ENCODE measurements at places on chromosomes 5 and 9. TPM values are rescaled to one million over a fixed set of nuclear protein-coding genes. Genes with fewer than 3 reads are reported as not detected.
A peak's percentile ranks its signal among the peaks of the same experiment; 100 is the strongest.

Gene FAM151B
- 2.3 TPM for total RNA-seq

Gene PCA3
- not detected for total RNA-seq

Gene PCDHB4
- total RNA-seq, result 0.07 TPM

Gene OR1J1
- not detected for total RNA-seq

Gene PPIC
- 14.6 TPM for total RNA-seq

Gene GLRA1
- total RNA-seq, result not detected

Gene HCN1
- not detected for total RNA-seq

Gene TOR2A
- 12.2 TPM for total RNA-seq

Gene CA9
- 11.2 TPM for total RNA-seq

Gene GADD45G
- 2.1 TPM for total RNA-seq

DNA sequence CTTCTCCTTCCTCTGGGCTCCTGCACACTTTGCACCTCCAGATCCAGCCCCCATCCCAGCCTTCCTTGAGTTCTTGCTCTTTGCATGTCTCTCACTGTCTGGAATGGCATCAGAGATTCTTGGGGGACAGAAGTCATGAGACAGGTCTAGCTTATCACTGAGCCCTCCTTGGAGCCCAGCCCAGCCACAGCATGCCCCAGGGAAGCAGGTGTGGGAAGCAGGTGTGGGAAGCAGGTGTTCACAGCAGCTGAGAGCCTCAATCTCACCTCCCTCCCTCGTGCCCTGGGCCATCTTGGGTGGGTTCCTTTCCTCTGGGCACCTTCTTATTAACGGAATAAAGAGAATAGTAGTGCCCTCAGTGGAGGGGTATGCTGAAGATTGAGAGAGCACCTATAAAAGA is 27.2 kb downstream of the SLC6A7 start:
- DNase-seq, result no peak

DNA sequence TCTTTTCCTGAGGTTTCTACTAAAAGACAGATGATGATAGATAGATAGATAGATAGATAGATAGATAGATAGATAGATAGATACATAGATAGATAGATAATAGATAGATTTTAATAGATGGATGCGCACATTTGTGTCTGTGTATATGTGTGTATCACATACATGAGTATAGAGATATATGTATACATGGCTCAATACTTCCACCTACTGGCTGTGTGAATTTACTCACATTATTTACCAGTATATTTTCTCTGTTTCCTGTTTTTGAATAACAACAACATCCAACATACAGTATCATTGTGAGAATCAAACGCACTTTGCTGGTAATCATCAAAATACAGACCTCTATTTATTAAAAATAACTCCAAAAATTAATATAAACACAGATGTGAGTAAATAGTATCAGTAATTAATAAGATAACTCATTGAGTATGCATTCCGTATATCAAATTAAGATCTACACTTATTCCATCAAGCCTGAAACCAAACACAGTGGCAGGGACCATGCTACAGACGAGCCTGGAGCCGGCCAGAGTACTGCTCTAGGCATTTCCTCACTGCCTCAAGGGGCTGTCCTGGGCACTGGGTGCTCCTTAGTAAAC is 338.0 kb downstream of the SEMA5A start:
- DNase-seq, result peak; percentile 90

DNA sequence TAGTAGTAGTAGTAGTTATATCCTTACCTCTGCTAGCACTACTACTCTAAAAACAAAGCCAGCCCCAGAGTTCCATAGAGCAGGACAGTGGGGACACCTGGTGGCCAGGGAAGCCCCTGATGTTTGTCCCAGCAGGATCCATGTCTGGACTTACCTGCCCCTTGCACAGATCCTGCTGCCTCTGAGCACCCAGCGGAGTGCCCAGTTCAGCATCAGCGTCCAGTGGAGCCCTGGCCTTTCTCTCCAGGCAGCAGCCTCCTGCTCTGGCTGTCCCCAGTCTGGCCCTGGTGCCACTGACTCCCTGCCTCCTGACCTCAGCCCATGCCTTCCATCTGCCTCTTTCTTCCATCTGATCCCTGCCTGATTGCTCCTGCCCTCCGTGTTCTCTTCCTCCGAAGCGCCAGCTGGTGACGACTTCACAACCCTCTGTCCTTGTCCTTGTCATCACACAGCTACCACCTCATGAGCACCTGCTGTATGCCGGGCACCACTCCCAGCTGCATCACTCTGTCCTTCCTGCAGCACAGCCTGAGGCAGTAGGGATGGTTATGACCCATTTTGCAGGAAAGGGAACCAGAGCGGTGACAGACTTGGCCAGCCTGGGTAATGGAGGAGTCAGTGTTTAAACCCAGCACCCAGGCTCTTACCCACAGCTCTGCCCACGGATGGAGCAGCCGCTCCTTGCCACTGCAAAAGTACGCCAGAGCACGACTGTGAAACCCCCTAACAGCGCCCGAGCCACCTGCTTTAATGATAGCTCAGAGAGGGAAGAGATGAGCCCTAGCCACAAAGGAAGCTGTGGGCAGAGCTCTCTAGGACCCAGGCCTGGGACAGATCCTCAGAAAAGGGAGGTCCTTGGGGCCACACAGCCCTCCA is 11.5 kb downstream of the SARDH start:
- peak; percentile 63 for DNase-seq

- DNase-seq, result peak; percentile 47
Observed at GRCh38 chr9:91059713-91060112, 258.1 kb downstream of the SYK start.

DNA sequence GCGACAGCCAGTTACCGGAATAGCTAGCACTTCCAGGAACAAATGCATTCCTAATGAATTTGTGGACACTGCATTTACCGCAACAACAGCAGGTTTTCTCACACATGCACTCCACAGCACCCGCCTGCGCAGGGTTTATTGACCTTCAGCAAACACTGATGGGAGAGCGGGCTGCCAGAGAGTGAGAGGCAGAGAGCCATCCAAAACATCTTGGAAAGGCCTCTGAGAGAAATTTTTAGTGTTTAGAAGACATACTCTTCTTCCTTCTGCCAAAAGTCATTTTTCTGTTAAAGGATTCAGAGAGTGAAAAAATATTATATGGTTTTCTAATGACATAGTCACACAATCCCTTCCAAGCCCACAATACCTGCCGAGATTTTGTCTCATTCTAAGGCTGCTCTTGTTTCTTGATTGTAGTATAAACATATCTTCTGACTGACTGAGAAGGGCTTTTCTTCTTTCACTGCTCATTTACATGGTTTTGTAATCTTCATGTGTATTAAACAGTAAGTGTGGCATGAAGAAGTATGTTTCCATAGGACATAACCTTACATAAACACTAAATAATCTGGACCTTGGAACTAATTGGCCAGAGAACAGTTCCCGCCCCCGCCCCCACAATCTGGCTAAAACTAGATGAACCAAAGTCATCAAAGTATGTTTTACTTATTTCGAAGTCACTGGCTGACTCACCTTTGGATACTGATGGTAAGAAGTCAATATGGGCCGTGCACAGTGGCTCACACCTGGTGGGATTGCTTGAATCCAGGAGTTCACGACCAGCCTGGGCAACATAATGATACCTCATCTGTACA is 432.5 kb upstream of the MEF2C start:
- DNase-seq, result no peak

DNA sequence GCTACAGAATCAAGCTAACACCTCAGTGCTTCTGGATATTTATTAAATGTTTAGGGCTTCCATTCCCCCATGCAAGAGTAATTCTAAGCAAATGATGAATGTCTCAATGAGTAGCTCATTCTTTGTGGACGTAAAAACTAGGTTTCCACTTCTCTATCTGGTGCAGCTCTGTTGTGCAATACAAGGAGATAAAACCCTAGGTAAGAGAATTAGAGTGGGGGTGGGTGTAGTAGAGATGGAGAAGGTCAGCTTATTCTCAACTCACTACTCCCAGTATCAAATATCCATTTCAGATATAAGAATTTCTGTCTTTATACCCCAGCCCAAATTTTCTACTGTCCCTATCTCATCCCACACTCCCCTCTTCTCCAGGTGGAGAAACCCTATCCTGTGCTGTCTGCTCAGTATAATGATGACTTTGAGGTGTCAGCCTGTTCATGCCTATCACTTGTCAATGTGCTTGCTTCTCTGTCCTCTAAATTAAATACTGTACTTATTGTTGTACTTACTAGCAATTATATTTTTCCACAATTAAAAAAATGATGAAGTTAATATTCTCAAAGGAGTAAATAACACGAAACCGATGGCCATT is 4.3 kb upstream of the FYB1 start:
- DNase-seq, result no peak

DNA sequence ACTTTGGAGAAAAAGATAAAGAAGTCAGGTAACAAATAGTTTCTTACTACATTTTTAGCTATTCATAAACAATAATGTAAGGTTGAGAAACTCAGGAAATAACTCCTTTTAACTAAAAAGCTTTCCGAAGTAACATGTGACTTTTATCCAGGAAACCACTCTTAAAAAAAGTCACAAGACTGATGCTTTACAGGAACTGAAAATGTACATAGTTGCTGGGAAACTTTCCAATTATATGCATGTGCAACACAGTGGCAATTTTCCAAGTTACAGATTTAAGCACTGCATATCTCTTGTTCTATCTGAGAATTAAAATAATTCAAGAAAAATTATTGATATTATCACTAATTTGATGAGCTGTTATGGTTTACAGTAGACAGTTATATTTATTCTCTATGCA is 105.2 kb downstream of the CDH10 start:
- DNase-seq, result peak; percentile 39

GRCh38 chr5:34496701-34497469 is 159.2 kb upstream of the RAI14 start:
- DNase-seq, result no peak

DNA sequence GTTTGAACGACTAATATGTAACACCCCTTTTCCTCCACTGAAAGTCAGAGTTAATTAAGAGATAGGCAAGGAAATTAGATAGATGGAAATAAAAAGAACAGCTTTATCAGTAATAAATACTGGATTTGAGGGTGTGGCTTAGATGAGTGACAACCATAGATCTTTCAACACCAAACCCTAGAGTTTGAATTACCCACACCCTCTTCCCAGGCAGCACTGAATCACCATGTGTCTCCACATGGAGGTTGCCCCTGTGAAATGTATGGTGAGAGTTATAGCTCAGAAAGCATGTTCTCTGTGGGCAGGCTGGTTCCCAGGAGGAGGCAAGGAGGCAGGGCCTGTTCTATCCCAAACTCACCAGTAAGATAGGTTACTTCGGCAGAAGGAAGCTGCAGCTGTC is 69.7 kb downstream of the TMEM174 start:
- peak; percentile 7 for DNase-seq

DNA sequence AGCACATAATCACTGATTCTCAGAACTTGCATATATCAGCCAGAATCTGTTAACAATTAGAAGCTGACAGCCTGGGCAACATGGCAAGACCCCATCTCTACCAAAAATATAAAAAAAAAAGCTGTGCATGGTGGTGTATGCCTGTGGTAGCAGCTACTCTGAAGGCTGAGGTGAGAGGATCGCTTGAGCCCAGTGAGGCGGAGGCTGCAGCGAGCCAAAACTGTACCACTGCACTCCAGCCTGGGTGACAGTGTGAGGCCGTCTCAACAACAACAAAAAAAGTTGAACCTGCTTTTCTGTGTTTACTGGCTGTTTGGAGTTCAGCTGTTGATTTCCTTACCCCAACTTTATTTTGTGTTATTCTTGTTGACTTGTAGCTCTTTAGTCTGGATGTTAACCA is 66.8 kb downstream of the GOLPH3 start:
- no peak for DNase-seq

- DNase-seq, result no peak
Observed at GRCh38 chr5:89908876-89909275, 500.7 kb downstream of the CETN3 start.

DNA sequence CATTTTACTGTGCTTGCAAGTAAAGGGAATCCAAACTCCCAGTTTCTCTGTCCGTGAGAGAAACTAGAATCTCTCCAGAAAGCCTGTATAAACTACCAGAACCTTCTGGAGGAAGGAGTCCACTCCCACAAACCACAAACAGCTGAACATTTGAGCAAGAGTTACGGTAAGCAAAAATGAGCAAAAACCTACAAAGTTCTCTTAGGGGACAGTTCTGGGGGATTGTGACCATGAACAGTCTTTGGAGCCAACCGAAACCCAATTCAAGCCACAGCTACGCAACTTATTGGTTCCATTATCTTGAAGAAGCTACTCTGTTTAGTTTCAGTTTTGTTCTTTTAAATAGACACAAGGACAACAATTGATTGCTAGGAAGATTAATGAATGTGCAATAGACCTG is 330.6 kb downstream of the ASTN2 start:
- DNase-seq, result no peak

DNA sequence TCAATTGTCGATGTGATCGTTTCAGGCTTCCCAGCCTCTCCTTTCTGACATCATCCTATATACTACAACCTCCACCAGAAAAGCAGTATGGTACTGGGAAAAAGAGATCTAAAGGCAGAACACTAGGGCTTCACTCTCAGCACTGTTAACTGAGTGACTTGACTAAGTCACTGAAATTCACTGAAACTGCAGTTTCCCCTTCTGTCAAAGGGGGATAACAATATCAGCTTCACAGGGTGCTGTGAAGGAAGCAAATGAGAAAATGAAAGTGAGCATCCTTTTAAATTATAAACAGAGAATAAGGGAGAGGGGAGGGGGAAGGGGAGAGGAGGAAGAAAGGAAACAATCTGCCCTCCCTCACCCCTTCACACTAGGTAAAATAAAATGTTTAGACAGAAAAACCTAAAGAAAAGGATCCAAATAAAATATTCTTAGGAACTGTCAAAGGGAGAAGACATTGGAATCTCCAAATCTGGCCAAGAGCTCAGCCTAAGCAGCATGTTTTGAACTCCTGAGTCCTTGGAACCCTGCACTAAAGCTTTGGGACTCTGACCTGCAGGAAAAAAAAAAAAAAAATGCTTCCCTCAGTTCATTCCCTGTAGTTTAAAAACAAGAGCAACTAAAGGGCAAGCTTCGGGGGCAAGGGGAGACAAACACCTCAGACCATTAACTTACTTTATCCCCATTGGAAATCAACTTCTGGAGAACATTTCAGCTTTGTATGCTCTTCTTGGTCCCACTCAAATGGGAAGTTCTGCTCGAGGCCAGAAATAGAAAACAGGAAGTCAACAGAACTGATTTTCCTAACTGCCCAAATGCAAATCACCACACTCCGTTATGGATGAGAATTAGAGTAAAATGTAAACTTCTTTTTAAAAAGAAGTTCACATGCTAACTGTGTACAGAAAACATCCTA is 178.3 kb downstream of the DEPDC1B start:
- DNase-seq, result no peak

DNA sequence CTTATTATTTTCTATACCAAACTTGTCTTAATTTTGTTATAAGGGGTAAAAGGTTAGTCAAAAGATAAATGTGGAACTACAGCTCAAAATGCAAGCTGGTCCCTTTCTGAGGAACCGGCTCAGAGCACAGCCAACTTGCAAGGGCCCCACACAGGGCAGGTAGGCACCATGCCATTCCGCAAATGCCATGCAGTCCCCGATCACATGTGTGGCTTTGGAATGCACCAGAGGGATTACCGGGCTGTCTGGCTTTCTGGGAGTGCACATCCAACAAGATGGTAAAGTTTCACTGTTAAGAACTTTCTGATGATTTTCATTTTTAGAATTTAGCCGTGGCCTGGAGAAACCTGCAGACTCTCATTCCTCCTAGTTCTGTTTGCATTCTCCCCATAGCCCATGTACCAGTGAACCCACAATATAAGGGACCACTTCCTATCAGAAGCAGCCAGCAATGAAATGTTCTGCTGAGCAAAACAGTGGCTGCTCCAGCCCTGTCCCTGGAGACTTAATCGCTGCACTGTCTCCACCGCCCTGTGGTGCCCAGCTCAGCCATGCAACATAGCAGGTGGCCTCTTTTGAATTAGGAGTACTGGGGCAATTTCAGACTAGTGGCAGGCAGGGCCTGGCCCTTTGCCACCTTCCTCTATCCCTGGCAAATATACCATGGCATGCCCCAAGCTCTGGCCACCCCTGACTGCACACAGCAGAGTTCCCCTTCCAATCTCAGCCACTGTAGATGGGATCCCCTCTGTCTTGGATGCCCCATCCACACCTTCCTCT is 11.4 kb downstream of the SHB start:
- no peak for DNase-seq
